ENCODE measurements at places on chromosomes 2 and 18.
A peak's percentile ranks its signal among the peaks of the same experiment; 100 is the strongest.

DNA sequence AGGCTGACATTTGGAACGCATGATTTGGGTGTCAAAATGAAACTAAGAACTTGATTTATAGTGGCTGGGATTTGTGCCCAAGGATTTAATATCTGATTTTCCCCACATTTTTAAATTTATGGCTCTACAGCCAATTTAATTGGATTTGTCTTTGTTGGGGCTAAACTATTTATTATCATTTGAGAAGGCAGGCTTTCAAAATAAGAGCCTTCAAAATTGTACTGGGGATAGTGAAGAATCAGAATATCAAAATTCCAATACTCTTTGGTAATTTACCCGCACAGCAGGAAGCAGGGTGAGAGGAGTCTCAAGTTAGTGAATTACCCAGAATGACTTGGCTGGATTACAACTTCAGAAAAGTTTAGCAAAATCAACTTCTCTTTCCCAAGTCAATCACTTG, 278.1 kb downstream of the LRATD1 start:
- no peak for DNase-seq

DNA sequence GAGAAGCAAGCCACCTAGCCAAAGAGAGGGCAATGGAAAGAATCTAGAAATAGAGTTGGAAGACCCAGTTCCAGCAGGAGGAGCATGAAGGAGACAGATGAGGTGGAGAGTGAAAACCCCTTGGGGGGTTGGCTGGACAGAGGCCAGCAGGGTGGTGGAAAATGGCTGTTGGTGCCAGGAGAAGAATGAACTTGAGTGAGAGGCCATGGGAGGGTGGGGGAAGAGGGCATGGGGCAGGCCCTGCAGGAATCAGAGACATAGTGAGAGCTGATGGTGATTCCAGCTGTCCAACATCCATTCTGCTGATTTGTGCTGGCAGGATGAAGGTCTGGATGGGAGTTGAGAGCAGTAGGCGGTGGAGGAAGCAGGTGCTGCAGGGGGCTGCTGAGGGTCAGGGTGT, 108.0 kb upstream of the TNP1 start:
- DNase-seq = no peak

DNA sequence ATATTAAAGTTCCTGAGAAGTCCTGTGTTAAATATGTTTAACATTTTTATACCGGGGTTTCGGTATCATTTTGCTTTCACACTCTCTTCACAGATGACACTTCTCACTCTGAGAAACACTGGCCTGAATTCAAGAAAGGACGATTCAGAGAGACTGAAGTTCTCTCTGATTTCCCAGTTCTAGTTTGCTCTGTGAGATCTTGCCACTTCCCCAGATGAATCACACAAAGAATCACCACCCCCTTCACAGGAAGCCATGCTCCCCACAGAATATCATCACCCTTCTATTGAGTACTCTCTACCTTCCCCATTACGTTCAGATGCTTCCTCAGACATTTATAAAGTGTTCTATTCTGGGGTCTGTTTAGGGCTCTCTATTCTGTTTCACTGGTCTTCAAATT, 16.1 kb upstream of the CD207 start:
- DNase-seq = peak; percentile 21

DNA sequence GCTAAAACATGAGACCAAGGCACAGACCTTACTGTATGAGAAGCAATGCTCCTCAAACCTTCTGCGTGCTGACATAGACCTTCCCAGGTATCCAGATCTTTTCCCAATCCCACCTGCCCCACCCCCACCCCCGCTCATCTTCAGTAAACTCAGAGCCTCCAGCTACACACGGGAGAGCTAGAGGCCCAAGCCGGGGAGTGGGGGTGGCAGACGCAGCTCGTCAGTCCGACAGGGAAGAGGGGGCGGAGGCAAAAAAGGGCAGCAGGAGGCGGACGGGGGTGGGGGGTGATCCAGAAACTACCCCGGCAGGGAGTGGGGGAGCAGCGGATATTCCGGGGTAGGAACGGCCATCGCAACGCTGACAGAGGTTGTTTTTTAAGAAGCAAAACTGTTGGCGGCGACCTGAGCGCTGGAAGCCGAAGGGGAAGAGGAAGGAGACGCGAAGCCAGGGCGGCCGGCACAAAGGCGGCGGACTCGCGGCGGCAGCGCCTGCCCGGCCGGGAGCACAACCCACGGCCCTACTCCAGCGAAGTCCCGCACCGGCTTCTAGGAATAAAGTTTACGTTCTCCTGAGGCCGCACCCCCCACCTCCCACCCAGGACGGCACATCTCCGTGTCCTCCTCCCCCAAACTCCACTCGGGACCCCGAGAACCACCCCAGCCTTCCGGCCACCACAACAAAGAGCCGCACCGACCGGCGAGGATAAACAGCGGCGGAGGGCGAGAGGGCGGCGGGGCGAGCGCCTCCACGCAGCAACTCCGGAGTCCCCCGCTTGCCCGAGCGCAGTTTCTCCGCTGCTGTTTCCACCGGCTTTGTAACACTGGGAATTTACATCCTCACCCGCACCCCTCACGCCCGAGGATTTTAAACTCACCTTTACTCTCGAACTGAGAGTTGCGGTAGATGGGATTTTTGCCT, 722 bp downstream of the BAZ2B start:
- peak; percentile 62 for DNase-seq

DNA sequence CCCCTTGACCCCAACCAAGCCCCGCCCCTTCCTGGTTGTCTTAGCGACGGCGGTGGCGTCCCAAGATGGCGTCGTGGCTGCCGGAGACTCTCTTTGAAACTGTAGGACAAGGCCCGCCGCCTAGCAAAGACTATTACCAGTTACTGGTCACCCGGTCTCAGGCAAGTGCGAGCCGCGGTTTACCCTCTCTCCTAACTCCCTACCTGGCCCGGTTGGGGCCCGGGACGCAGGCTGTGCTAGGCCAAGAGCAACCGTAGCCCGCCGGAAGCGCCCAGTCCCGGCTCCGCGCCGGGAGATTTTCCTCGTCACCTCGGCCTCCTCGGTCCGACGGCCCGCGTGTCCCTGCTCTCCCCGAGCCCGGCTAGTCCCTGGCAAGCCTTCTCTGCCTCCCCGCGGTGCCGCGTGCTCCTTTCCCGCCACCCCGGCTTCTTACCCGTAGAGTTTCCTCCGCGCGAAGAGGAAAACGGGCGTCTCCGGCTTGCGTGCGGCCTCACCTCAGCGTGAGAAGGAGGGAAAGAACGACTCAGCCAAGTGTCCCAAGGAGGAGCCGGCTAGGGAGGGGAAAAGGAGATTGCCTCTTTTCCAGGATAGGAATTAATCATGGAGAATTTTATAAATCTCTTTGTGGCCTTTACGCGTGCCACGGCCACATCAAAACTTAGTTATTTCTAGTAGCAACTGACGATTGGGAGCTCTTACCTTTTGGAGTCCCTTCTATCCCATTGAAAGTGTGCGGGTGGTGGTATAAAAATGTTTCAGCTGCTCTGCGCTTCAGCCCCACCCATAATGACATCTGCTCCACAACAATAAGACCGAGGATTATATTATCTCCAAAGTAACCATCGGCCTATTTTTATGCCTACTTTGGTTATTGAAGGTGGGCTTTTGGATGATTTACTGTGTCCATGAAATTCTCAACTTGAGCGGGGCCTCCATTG, at the start of gene FBXO36:
TSS of gene FBXO36 (plus strand) at position 55 of the 938 bp plus-strand sequence. CDS start at position 66, 11 bp downstream.
- peak; percentile 79 for DNase-seq

DNA sequence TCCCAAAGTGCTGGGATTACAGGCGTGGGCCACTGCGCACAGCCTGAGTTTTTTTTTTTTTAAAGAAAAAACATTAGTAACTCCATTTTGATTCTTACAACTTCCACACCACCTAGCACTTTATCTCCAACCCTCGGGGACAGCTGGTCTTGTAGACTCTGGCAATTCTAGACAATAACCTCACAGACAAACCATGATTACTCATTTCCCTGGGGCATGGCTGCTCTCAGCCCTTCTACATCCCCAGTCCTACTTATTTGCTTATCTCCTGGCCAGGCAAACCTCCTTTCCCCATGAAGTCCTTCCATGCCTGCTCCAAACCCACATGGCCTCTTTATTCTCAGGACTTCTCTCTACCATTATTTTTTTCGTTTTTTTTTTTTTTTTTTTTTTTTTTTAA, 91.1 kb downstream of the ACTR3 start:
- DNase-seq = no peak

DNA sequence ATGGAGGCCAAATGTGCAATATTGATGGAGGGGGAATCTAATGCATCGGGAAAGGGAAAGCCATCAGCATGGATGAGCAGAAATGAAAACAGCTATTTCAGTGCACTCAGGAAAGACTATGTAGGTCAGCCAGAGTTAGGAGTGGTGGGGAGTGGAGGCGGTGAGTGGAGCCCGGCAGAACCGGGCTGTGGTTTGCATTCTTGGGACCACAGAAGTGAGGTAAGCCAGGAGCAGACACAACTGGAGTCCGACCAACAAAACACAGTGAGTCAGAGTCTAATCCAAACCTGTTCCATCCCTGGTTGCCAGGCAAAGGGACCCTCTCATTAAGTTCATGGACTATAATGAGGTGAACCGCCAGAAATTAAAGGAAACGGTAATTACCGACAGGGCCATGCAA, 61.1 kb upstream of the RAB12 start:
- no peak for DNase-seq

- DNase-seq = no peak
Observed at GRCh38 chr2:188265315-188265714, 26.4 kb upstream of the GULP1 start.

DNA sequence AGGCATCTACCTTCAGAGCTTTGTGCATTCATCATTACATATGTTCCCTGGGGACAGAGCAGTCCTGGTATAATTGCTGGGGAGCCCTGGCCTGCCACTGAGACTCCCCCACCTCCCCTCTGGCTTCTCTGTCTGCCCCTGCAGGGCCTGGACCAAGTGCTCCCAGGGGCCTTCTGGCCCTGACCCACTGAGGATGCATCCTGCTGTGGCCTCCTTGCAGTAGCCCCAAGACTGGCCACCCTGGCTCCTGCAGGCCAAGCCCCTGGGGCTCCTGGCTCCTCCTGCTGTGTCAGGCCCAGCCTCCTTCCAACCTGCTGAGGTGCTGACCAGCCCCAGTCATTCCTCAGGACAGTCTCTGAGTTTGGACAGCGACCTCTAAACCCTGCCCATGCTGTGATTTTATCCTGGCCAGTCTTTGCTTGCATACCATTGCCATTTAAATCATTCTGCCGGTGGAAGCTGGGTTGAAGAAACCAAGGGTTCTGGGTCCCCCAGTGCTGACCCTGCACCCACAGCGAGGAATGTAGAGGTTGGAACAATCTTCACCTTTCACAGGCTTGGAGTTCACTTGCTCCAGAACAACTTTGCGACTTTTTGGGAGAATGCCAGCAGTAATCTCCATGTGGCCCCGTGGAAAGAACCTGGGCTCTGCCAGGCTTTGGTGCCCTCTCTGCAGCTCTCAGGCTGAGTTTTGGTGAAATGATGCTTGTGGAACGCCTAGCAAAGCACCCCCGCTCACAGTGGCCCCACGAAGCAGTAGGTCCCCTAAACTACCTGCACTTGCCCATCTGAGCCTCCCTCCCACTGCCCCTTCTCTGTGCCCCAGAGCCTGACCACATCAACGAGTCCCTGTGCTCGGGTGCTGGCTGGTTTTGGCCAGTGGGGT, 167.3 kb upstream of the GLI2 start:
- no peak for DNase-seq

DNA sequence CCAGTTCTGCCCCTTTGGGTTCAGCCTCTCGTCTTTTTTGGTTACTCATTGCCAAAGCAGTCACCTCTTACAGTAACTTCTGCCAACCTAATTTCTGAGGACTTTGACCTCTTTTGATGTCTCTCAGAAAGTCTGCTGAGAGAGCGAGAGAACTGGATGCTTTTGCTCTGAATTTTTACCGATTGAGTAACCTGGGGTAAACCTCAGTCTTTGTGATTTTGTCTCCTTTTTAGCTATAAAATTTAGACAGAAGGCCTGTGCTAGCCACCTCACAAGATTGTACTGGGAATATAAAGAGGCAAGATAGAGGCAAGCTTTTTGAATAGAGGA, 34.8 kb upstream of the IL1R1 start:
- DNase-seq = no peak

DNA sequence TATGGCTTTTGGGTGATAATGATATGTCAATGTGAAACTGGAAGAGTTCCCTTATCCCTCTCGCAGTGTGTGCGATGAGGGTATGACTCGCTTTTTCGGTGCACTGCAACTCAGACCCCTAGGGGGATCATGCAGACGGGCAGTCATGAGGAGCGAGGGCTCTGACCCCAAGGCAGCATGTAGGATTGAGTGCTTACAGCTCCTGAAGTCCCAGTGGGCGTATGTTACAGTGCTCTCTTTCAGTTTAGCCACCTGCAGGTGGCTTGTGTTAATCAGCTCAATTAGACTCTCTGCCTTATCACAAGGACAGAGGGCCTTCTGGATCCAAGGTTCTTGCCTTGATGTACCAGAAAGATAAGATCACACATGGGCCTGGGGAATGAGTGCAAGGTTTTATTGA, 1269.9 kb upstream of the GYPC start:
- no peak for DNase-seq

DNA sequence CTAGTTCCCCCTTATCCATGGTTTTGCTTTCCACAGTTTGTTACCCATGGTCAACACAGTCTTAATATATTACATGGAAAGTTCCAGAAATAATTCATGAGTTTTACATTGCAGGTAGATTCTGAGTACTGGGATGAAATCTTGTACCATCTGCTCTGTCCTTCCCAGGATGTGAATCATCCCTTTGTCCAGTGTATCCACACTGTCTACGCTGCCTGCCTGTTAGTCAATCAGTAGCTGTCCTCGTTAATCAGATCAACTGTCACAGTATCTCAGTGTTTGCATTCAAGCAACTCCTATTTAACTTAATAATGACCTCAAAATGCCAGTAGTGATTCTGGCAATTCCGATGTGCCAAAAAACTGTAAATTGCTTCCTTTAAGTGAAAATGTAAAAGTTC, 76.3 kb downstream of the DYNC1I2 start:
- no peak for DNase-seq

GRCh38 chr18:62164855-62165487, 21.9 kb downstream of the PIGN start:
- no peak for DNase-seq

- DNase-seq = no peak
Observed at GRCh38 chr2:252001-252602, 11.7 kb downstream of the SH3YL1 start.

DNA sequence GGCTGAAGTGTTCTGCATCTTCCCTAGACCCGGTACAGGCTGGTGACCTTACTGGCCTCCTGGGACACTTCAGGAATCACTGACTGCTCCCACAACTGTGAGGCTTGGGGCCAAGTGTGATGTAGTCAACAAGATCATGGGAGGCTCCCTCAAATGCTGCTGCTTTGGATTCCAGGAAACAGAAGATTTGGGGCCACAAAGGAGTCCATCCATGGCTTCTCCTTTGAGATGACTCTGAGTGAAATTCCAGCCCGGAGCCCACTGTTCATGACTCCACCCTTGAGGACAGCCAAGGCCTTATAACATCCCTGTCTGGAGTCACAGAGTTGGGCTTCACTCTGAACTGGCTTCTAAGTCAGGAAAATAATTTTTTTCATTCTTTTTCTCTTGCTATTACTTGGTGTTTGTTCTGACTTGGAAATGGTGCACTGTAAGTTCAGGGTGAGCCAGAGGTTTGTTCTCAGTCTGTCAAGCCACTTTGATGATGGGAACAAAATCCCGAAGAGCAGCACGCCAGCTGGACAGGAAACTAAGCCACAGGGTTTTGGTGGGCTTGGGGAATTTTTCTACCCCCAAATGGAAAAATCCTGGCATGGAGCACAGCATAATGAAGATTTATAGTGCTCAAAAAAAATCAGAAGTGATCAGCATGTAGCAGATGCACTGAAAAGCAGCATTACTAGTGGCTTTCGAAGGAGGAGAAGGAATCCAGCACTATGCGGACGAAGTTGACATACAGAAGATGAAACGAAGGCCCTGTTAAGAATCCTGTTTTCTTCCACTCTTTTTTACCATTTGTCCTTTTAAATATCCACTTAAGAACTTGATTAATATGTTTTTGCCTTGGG, 98.1 kb upstream of the ZFP36L2 start:
- no peak for DNase-seq
